CD4-positive, alpha-beta memory T cell (primary cell): ENCODE measurements at places on chromosomes 12 and 14. TPM values are rescaled to one million over a fixed set of nuclear protein-coding genes. Genes with fewer than 3 reads are reported as not detected.

DNA sequence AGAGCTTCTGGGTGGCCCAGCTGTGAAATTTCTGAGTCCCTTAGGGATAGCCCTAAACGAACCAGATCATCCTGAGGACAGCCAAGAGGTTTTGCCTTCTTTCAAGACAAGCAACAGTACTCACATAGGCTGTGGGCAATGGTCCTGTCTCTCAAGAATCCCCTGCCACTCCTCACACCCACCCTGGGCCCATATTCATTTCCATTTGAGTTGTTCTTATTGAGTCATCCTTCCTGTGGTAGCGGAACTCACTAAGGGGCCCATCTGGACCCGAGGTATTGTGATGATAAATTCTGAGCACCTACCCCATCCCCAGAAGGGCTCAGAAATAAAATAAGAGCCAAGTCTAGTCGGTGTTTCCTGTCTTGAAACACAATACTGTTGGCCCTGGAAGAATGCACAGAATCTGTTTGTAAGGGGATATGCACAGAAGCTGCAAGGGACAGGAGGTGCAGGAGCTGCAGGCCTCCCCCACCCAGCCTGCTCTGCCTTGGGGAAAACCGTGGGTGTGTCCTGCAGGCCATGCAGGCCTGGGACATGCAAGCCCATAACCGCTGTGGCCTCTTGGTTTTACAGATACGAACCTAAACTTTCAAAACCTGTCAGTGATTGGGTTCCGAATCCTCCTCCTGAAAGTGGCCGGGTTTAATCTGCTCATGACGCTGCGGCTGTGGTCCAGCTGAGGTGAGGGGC, 38.9 kb downstream of the DAD1 start:
- peak overlapping the region; percentile 7 for H3K4me3 ChIP-seq
- H3K27me3 ChIP-seq: no peaks in the 10 kb centered on the region
- DNase-seq: peak; percentile 58
- H3K4me1 ChIP-seq: peaks cover 99% of the 10 kb centered on the region

GRCh38 chr12:107287436-107288413, 194.4 kb upstream of the CRY1 start:
- no peaks in the 10 kb centered on the region for H3K36me3 ChIP-seq
- no peak overlapping the region for H3K4me3 ChIP-seq
- DNase-seq: peak; percentile 29
- H3K27me3 ChIP-seq: no peaks in the 10 kb centered on the region
- H3K27ac ChIP-seq: no peak overlapping the region
- peaks cover 17% of the 10 kb centered on the region for H3K4me1 ChIP-seq

DNA sequence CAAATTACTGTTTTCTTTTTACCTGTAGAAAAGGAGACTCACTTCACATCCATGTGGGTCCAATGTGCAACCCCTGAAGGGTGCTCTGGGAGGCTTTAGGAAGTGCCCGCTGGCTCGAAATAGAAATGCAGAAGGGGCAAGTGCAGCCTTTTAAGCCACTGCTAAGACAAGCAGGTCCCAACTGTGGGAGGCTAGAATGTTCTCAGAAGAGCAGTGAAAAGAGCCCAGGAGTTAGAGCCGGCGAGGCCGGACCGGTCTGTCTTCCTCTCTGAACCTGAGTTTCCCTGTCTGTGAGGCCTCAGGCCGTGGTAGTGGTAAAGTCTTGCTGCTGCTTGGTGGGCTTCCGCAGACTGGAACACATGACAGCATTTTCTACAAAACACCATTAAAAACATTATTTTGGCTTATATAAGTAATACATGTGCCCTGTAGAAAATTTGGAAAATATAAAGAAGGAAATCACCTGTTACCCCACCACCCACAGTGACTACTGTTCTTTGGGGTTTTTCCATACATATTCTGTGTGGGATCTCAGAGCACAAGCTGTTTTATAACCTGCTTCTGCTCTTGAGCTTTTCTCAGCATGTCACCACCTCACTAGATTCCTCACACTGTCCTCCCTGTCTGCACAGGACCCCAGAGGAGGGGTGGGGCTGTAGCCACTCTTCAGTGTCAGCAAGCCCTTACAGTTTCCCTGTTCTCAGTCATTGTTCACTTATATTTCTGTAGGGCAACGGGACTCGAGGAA, 6.0 kb downstream of the CKB start:
- H3K4me1 ChIP-seq: peaks cover 14% of the 10 kb centered on the region
- no peak overlapping the region for H3K4me3 ChIP-seq
- no peaks in the 10 kb centered on the region for H3K27me3 ChIP-seq
- no peak for DNase-seq

GRCh38 chr14:104212206-104213095, 74.1 kb downstream of the KIF26A start:
- no peak for DNase-seq
- H3K4me3 ChIP-seq: no peak overlapping the region
- H3K36me3 ChIP-seq: no peaks in the 10 kb centered on the region
- H3K27ac ChIP-seq: no peak overlapping the region
- no peaks in the 10 kb centered on the region for H3K4me1 ChIP-seq

- no peak overlapping the region for H3K4me3 ChIP-seq
- no peak overlapping the region for H3K27ac ChIP-seq
- no peaks in the 10 kb centered on the region for H3K4me1 ChIP-seq
- H3K27me3 ChIP-seq: no peaks in the 10 kb centered on the region
- H3K36me3 ChIP-seq: no peaks in the 10 kb centered on the region
- no peak for DNase-seq
Measured at GRCh38 chr12:131112700-131113290, 159.1 kb downstream of the ADGRD1 start.

DNA sequence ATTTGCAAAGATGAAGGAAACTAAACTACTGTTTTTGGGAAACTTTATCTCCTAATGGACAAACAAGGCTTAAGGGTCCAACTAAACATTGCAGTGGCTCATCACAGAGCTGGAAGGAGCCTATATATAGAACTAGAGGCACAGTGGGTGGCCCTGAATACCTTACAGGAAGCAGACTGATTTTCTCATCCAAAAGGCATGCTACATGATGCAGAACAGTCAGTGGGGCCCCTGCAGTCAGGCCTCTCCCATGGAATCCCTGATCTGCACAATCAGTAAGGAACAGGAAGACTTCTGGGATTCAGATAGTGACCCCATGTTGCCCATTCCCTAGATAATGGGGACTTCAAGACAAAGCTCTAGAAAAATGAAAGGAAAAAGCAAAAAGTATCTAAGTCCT, 1.9 kb upstream of the LLPH start:
- peaks cover 14% of the 10 kb centered on the region for H3K36me3 ChIP-seq
- H3K4me3 ChIP-seq: no peak overlapping the region
- H3K27me3 ChIP-seq: no peaks in the 10 kb centered on the region
- DNase-seq: no peak

DNA sequence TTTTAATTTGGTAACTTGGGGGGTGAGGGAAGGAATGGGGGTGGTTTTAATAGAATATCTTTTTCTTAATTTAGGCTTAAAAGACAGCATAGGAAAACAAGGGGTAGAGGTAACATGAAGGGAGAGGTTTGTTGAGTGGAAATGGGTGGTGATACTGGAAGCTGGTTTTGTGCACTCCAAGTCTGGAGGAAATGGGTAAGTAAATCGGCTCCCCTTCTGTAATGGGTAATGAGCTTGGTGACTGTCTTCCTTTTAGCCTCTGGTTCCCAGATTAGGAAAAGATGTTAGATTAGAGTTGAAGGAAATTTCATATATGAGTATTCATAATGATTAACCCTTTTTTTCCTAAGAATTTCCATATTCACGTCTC, 122.1 kb downstream of the SRGAP1 start:
- no peaks in the 10 kb centered on the region for H3K36me3 ChIP-seq
- no peak overlapping the region for H3K27ac ChIP-seq
- no peak for DNase-seq
- no peaks in the 10 kb centered on the region for H3K27me3 ChIP-seq
- H3K4me1 ChIP-seq: no peaks in the 10 kb centered on the region
- no peak overlapping the region for H3K4me3 ChIP-seq

GRCh38 chr12:53485955-53486735, 13.1 kb downstream of the MAP3K12 start:
- no peaks in the 10 kb centered on the region for H3K27me3 ChIP-seq
- no peak for DNase-seq
- H3K4me1 ChIP-seq: no peaks in the 10 kb centered on the region

- H3K4me3 ChIP-seq: peak within 1 kb of the TSS; percentile 62
- H3K27me3 ChIP-seq: no peaks in the 10 kb centered on the region
- peaks cover 27% of the 10 kb centered on the region for H3K4me1 ChIP-seq
- peak; percentile 93 for DNase-seq
- H3K27ac ChIP-seq: peak within 1 kb of the TSS; percentile 60
Measured at GRCh38 chr12:109093022-109093918, at the start of gene ALKBH2. Gene ALKBH2 (minus strand): TSS chr12:109093472. CDS start chr12:109092786, 686 bp downstream.

GRCh38 chr12:76226397-76226796, 121.8 kb downstream of the BBS10 start:
- no peaks in the 10 kb centered on the region for H3K27me3 ChIP-seq
- H3K4me1 ChIP-seq: no peaks in the 10 kb centered on the region
- no peaks in the 10 kb centered on the region for H3K36me3 ChIP-seq

DNA sequence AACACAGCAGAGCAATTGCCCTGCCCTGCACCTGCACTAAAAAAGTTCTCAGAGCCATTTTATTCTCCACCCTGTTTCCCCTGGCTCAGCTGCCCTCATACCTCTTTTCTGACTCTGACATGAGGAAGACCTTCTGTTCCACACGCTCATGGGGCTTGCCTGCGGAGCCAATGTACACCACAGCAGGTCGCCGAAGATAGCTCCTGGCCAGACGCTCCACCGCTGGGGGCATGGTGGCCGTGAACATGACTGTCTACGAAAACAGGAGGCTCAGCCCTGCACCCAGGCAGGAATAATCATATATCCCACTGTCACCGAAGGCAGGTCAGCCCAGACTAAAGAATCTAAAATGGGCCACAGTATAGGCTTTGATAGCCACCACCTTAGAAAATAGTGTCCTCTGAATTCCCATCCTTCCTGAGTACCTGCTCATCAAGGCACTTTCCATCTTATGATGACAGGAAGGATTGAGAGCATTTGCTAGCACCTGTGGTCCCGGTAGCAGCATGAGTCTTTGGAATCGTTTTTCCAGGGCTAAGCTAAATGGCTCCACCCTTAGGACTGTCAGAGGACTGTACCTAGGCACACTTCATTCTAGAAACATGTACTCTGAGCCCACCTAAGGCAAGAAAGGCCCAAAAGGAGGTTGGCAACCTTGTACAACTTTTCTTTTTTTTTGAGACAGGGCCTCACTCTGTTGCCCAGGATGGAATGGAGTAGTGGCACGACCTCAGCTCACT, 14.2 kb downstream of the CACNB3 start:
- H3K4me3 ChIP-seq: no peak overlapping the region
- peaks cover 77% of the 10 kb centered on the region for H3K36me3 ChIP-seq
- no peaks in the 10 kb centered on the region for H3K27me3 ChIP-seq

- no peaks in the 10 kb centered on the region for H3K27me3 ChIP-seq
- H3K27ac ChIP-seq: no peak overlapping the region
- H3K36me3 ChIP-seq: no peaks in the 10 kb centered on the region
- H3K4me3 ChIP-seq: no peak overlapping the region
- no peak for DNase-seq
Measured at GRCh38 chr14:35362450-35362849, 42.1 kb downstream of the NFKBIA start.

- peak overlapping the region; percentile 12 for H3K27ac ChIP-seq
- no peaks in the 10 kb centered on the region for H3K36me3 ChIP-seq
- DNase-seq: peak; percentile 11
- H3K4me1 ChIP-seq: peaks cover 27% of the 10 kb centered on the region
- no peaks in the 10 kb centered on the region for H3K27me3 ChIP-seq
Measured at GRCh38 chr12:93783832-93784231, 106.7 kb downstream of the CRADD start.

DNA sequence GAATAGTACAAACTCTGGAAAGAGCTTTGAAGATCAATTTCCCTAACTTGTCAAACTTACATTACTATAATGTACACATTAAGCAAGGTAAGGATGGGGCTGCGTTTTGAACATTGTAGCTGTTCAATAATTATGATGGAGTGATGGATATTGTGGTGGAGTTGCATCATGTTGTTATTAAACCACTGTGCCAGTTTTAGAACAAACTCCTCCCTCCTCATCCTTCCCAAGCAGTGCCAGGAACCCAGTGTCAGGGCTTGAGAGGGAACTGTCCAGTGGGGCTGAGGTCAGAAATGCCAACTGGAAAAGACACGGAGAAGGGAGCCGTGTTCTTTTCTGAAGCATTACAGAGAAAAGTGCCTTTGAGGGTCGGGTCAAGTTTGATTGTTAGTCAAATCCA, 31.9 kb upstream of the PAPOLA start:
- no peak overlapping the region for H3K27ac ChIP-seq
- DNase-seq: no peak
- no peak overlapping the region for H3K4me3 ChIP-seq
- H3K27me3 ChIP-seq: no peaks in the 10 kb centered on the region
- no peaks in the 10 kb centered on the region for H3K4me1 ChIP-seq

- H3K27me3 ChIP-seq: no peaks in the 10 kb centered on the region
- no peaks in the 10 kb centered on the region for H3K4me1 ChIP-seq
- H3K4me3 ChIP-seq: no peak overlapping the region
- DNase-seq: no peak
Measured at GRCh38 chr12:127205781-127206555, 1061.0 kb upstream of the TMEM132C start.

DNA sequence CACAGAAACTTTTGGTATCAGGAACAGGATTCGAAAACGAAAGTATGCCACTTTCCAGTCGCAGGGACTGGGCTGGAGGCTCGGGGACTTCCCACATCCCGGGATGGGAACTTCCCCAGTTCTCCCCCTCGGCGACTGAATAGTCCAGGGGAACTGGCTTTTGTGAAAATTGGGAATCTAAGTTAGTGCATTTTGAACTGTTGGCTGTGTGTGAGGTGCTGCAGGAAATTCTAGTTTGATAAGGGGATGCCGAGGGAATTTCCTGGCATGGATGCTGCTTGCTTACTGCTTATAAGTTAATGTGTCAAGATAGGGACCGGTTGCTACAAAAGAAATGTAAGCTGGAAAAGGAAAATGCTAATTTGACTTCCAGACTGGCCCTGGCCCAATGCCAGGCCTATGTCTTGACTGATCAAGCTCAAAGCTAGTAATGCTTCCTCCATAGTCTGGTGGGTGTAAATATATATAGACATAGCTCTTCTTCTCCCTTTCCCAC, 73.4 kb upstream of the EIF5 start:
- no peaks in the 10 kb centered on the region for H3K27me3 ChIP-seq

DNA sequence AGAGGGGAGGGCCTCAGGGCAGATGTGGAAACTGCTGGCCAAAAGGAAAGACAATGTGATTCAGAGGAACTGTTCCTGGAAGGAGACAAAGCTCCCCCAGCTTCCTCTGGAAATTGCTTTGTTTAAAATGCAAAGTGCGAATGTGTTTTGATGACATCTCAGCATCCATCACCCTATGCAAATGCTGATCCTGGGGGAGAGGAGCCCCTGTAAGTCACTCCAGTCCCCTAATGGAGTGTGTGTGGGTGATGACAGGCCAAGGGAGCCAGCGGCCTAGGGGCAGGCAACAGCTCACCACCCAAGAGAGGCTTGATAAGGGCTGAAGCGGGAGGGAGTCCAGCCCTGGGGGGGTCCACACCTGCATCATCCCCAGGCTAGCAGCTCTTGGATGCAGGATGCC, 134.2 kb downstream of the ESRRB start:
- H3K36me3 ChIP-seq: no peaks in the 10 kb centered on the region
- H3K4me3 ChIP-seq: no peak overlapping the region
- no peak overlapping the region for H3K27ac ChIP-seq
- H3K27me3 ChIP-seq: no peaks in the 10 kb centered on the region

The KRT83 gene
- total RNA-seq: not detected

The RAPGEF3 gene
- 0.39 TPM for total RNA-seq

The CFAP54 gene
- 0.73 TPM for total RNA-seq

The GYS2 gene
- total RNA-seq: 0.32 TPM

The TEDC1 gene
- total RNA-seq: 30.2 TPM

The CLEC6A gene
- not detected for total RNA-seq

The B4GALNT1 gene
- not detected for total RNA-seq

The HSP90B1 gene
- total RNA-seq: 534 TPM

The TBX3 gene
- not detected for total RNA-seq

The ABCD4 gene
- total RNA-seq: 102 TPM

The SLCO1C1 gene
- total RNA-seq: not detected

The SPATA7 gene
- 3.4 TPM for total RNA-seq
